ENCODE measurements at places on chromosomes 3 and 15.

GRCh38 chr15:62895139-62895866 is 147.2 kb upstream of the TPM1 start:
- no peak for DNase-seq

DNA sequence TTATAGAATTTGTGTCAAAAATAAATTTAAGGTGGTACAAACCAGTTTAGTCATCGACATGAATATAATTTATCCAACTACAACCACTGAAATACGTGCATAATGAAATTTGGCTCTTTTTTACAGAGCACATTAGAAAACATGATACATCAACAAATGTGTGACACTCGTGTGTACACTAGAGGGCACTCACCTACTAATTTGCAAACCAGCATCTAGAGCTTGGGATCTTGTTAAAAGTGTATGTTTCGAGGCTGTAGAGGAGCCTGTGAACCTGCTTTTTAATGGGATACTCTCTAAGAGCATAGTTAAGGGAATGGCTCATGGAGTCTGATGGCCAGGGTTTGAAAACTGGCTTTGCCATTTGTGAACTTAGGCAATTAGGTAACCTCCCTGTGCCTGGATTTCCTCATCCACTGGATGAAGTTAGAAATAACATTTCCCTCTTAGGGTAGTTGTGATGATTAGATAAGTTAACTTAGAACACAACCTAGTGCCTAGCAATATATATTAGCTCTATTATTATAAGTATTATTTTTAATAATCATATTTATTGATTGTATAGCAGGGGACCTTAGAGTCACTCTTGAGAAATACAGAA is 8.8 kb upstream of the CPOX start:
- no peak for DNase-seq

- peak; percentile 38 for DNase-seq
These were observed 113.5 kb upstream of the IL12A start for GRCh38 chr3:159875116-159875515.

DNA sequence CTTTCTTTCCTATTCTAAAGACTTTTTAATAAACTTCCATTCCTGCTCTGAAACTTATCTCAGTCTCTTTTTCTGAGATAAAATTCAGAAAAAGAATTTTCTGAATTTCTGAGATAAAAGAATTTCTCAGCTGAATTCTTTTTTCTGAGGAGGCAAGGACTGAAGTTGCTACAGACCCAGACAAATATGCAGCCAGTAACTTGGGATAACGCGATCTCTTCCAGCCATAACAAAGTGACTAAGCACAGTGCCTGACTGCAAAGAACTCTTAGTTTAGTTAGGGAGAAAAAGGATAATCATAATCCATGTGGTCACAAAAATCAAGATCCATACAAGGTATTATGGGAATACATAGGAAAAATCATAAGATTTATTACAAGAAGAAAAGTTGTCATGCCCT is 222.0 kb upstream of the GAP43 start:
- DNase-seq: no peak

DNA sequence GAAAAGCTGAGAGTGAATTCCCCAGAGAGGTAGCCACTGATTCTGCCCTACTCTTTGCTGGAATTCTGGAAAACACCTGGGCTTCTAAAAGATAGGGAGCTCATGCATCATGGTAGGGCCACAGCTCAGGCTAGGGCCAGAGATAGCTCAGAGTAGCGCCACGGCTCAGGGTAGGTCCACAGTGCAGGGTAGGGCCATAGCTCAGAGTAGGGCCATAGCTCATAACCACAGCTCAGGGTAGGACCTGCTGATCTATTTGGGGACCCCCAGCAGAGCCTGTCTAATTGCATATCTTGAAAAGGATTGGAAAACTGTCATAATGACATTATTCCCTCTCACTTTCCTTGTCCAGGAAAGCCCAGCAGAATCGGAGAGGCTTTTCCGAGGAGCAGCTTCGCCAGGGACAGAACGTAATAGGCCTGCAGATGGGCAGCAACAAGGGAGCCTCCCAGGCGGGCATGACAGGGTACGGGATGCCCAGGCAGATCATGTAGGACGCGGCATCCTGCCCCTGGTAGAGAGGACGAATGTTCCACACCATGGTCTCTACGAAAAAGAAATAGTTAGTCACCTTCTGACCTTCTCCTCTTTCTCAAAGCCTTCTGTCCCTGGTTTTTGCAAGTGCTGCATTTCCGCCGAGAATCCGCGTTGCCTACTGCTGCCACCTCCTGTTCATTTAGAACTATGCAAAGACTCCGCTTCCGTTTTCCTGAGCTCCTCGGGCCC is 14.5 kb downstream of the TAGLN3 start:
- no peak for DNase-seq

DNA sequence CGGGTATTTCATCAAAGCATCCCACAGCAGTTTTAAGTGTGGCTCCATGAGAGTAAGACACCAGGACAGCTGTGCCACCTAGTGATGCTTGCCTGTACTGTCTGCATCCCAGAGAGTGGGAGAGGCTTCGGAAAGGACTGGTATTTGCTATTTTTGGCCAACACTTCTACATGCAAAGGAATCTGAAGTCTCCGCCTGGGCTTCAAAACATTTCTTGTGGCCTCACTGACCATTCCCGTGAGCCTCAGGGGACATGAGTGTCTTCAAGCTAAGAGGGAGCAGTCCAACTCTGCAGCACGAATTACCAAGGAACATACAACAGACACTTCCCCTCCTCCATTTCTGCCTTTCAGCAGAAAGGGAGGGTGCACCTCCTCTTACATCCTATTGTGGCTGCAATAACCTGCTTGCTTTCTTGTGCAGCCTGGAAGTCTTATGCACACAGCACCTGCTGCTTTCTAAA is 177.5 kb downstream of the RORA start:
- DNase-seq: no peak

- DNase-seq: no peak
These were observed 9.2 kb downstream of the CHCHD6 start for GRCh38 chr3:126713199-126713598.

- no peak for DNase-seq
These were observed 588.9 kb upstream of the EPHA6 start for GRCh38 chr3:96225494-96225893.

DNA sequence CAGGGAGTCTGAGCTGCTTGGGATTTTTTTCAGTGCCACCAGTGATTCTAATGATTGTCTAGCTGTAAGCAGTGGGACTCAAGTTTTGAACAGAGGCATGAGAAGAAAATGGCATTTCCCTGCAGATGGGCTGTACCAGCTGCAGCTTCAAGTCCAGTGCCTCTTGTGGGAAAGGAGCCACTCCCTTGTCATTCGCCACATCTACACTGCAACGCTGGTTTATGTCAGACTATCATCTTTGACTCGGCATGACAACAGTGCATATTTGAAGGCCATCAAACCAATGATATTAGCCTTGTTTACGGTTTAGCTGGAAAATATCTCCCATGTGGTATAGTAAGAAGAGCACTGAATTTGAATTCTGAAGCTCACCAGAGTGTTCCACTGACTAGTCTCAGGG is 22.2 kb downstream of the SCG5 start:
- DNase-seq: no peak

DNA sequence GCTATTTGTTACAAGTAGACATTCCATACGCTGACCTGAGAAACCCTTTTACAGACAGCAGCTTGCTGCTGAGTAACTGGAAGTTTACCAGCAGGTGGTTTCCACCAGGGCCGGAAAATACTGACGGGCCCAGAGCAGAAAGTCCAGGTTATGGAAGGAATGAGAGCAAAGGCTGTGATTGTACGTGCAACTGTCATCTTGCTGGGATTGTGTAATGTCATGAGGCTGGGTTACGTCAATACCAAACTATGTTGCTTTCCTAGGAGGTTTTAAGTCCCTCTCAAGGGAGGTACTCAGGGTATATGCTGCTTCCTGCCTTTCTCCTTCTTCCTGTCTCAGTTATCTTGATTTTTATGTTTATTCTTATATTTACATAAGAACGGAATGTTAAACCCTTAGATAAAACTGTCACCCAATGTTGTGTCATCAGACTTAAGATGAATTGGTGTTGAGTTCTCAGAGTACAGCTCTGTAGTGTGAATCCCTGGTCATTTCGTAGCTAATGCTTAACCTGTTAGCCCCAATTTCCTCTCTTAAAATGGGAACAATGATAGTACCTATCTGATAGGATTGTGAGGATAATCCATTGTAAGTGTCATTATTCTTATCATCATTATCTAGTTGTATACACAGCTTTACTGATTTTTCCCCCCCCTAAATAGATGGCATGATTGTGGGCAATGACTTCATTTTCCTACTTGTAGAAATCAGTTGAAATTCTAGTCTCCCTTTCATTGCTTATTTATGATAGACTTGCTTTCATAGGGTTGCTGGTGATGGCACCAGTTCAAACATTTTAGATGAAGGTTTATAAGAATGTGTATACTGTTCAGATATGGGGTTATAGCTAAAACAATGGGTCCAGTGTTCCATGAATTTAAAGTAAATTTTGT is 101.4 kb downstream of the FNDC3B start:
- no peak for DNase-seq

- DNase-seq: no peak
These were observed 37.9 kb upstream of the DLG1 start for GRCh38 chr3:197336348-197336747.

DNA sequence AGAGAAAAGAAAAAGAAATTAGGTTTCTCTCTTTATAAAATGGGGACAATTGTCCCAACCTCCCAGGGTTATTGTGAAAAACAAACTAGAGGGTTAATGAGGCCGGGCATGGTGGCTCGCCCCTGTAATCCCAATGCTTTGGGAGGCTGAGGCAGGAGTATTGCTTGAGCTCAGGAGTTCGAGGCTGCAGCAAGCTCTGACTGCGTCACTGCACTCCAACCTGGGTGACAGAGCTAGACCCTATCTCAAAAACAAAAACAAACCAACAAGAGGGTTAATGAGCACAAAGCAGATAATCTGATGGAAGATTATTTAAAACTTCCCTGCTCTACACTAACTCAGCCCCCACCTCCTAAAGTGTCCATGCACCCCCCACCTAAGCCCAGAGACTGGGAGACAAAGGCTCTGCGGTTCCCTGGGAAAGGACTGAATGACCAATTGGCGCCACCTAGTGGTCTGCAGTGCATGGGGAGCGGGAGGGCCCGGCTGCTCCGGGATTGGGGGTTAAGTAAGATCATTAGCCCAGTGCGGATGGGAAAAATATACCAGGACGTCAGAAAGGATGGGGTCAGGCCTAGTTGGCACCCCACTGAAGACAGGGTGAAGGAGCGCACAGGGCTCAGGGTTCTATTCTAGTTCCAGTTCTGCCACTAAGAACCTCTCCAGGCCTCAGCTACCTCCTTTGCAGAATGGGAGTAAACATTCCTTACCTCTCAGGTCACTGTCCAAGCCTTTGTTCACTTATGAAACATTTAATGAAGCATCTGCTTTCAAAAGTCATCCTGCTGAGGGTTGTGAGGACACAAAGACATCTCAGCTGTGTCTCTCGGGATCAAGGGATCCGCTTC is 15.6 kb downstream of the PIF1 start:
- peak; percentile 58 for DNase-seq
